ENCODE measurements at places on chromosomes 1 and 21.
A peak's percentile ranks its signal among the peaks of the same experiment; 100 is the strongest.

GRCh38 chr1:37741130-37741529 is 23.8 kb downstream of the EPHA10 start:
- DNase-seq, result peak; percentile 26

DNA sequence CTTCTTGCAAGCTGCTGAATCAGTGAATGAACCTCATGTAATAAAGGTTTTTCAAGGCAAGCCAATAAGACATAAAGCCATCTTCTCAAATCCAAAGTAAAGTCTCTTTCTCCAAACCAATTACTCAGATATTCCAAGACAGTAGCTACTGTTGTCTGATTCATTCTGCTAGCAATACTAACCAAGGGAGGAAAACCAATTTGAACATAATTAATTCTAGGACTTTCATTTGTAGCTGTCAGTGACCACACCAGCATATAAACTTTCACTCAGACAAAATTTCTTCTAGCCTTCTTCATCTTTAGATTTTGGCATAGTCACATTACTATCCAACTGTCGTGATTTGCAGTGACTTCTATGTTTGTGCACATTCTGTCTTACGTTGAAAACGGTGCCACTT is 10.5 kb upstream of the INTS3 start:
- no peak for DNase-seq

DNA sequence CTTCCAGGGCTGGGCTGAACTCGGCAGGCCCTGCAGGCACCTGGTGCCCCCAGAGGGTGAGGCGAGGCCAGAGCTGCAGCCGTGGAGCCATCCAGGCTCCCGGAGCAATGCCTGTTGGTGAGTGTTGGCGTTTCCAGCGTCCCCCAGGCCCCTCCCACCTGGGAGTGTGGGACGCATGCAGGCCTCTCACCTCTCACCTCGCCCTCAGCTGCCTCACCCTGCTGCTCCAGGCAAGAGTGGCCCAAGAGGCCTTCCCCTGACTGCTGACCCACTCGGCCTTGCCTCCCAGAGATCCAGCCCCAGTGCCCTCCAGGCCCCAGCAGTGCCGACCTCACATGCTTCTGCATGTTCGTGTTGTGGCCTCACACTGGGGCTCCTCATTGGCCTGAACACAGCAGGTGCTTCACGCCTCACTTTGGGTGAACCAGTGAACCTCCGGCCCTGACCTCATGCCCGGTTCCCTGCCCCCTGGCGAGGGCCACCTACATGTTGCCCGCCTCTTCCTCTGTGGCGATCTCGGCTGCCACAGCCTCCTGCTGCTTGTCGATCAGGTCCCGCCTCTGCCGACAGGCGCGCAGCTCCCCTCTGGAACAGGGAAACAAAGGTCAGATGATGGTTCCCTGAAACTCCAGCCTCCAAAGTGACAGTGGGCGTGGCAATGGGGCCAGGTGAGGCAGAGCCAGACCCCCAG is 17.0 kb downstream of the CFAP74 start:
- DNase-seq, result peak; percentile 80

- DNase-seq, result no peak
Measured at GRCh38 chr1:228510803-228511413, 23.7 kb downstream of the RNF187 start.

GRCh38 chr1:103108376-103109150 is at the start of gene COL11A1:
TSS of gene COL11A1 (minus strand) at chr1:103108522. CDS start at chr1:103108178, 344 bp downstream.
- DNase-seq, result peak; percentile 51

GRCh38 chr21:36194024-36194423 is 37.4 kb downstream of the DOP1B start:
- DNase-seq, result no peak

All from posterior vena cava (tissue), 2 donors.